NCI-H2081 (cell line): ENCODE measurements at places on chromosomes 1 and 21.

DNA sequence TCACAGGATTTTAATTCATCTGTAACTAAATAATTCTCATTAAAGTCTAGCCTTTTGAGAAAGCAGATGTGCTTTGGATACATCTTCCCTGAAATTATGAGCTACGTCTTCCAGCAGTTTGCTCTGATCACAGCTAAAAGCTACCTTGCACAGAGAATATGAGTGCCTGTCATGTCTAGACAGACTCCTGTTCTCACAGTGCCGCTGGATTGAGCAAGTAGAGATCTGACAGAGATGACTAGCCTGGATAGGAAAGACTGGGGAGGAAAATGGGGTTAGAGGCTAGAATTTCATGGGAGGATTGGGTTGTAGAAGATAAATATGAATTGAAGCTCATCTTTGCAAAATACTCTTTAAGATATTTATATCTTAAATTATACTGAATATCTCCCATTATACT is 24.1 kb downstream of the CEPT1 start:
- DNase-seq = no peak

- DNase-seq = no peak
Observed at GRCh38 chr21:35711661-35712060, 348.7 kb downstream of the SETD4 start.

DNA sequence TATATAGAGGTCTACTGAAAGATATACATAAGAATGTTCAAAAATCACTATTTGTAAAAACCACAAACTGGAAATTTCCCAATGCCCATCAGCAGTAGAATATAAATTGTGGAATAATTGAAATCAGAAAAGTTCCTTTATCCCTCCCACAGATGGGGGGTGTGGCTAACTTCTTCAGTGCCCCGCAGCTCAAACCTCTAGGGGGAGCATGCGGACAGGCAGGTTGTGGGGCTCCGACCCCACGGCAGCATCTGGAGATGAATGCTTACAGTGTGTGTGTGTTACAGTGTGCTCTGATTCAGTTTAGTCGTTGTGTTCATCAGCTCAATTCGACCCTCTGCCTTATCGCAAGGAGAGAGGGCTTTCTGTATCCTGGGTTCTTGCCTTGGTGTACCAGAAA is 262.1 kb upstream of the LRRC7 start:
- no peak for DNase-seq

DNA sequence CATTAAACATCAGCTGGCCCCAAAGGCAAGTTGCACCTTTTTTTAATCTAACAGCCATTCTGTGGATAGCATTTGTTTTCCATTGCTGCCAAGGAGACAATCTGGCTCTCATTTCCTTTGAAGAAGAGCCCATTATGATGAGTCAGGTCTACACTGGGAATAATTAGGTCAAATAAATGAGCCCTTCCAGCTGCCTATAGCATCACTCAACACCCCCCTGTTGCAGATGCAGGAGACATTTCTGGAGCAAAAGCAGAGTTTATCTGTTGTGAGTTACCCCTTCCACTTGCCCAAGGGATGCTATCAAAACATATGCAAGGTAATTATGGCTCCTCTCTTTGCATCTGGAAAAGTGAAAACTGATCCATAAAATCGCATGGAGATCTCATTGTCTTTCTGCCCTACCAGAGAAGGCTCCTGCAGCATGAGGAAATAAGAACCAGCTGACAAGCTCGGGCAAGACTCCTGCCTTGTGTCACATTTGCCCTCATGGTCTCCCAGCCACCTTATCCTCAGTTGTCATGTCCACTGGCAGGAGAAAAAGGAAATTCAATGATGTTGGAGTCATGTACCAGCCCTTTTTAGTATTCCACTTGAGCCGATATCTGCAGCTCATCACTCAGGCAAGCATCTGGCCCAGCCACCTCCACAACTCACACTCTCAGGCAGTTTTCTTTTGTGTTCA is 135.9 kb downstream of the SLC30A10 start:
- no peak for DNase-seq

GRCh38 chr1:204046346-204046745 is 26.6 kb upstream of the SOX13 start:
- no peak for DNase-seq

DNA sequence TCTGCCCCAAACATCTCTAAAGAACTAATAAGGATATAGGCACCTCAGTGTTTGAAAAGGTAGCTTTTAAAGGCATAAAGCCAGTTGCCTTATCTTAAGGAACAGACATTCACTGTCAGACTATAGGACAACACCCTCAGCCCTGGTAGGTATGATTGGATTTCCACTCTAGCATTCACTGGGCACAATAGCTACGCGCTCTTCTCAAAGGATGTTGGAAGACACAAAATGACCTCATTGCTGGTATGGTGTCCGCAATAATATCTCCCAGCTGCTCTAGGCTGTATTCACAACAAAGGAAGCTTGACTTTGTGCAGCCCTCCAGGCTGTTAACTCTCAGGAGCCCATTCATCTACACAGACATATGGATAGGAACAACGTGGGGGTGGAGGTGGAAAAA is 119.4 kb upstream of the CXADR start:
- DNase-seq = peak; percentile 43

- DNase-seq = no peak
Observed at GRCh38 chr1:233627376-233627775, 13.5 kb downstream of the KCNK1 start.

DNA sequence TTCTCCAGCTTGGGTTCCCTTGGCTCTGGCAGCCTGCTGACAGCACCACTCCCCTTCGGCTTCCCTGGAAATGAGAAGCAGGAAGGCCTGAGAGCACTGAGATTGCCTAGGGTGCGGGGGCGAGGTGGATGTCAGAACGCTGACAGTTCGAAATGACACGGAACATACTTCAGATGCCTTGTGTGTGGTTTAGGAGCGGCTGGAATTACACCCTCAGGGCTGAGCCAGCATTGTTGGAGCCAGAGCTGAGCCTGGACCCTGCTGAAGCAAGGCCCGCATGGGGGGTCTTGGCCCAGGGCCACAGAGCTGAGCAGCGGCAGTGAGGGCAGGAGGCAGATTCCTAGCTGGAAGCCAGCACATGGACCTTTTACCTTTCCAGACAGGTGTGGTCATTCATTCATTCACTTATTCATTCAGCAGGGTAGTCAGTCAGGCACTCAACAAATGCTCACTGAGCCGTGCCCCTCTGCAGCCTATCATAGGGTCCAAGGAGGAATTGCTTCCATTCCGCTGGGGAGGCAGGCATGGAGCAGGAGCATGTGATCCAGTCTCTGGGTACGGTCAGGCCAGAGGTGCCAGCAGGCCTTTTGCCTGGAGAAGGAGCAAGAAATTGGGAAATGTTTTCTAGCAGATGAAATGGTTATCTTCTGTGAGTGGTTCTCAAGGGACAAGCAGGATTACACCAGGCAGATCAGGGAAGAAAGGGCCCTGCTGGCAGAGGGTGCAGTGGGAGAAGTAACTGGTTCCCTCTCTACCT is 6.6 kb upstream of the FOXE3 start:
- no peak for DNase-seq

- no peak for DNase-seq
Observed at GRCh38 chr1:243363832-243364231, 108.0 kb downstream of the SDCCAG8 start.

DNA sequence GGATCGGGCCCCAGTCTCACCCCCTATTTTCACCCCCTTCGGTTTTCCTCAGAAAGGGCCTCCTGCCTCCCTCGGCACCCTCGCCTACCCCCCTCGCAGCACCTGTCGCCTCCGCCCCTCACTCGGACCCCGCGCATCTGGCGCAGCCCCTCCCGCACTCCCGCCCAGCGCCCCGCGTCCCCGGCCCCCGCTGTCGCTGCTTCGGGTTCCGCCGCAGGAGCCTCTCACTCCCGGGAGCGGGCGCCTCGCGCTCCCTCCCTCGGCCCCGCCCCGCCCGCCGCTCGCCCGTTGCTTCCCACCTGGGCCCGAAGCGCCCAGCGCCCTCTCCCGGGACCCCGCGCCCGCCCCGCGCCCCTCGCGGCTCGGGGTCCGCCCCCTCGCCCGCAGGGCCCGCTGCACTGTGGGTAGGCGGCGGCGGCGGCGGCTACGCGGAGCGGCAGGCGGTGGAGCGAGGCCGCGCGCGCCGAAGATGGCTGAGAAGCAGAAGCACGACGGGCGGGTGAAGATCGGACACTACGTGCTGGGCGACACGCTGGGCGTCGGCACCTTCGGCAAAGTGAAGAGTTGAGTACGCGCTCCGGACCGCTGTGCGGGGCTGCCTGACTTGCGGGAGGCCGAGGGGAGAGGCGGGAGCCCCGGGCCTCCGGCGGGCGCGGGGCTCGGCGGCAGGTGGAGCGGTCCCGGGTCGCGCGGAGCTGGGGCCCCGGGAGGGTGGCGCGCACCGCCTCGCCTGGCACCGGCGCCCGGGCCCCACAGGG is at the start of gene PRKAA2:
Gene PRKAA2 (plus strand): TSS at position 396 of the 758 bp plus-strand sequence. CDS start 74 bp downstream, at position 470.
- DNase-seq = peak; percentile 49

GRCh38 chr1:20367626-20368025 is 77.0 kb downstream of the VWA5B1 start:
- no peak for DNase-seq

DNA sequence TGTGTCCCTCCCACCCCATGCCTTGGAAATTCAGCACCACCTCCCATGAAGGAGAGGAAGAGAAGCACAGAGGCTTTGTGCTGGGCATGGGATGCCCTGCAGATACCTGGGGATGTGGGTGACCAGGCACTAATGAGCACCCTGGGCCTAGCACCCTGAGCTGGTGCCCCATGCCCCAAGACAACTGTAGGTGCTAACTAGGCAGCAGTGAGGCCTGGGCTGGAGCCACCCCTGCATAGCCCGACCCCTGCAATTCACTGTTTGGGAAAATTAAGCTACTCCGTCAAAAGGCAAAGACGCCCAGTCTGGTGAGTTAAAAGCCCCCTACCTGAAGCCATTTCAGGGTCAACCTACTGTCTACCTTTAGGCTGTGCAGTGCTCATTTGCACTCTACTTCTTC is 5.4 kb downstream of the KCNA2 start:
- DNase-seq = no peak

DNA sequence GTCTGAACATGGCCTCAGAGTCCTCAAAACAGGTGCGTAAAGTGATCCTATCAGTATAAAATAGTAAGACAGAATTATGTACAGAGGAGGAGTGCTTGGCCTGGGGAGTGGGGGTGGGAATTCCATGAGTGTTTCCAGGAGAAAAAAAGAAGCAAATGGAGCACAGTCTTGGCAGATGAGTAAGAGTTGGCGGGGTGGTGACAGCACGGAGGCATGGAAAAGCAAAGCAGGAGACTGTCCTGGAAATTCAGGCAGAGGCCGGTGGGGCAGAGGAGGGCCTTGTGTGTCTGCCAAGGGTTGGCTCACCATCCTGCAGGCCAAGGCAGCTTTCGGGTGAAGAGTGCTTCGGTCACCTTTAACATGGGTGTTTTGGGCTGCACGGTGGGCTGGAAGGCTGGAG is 63.4 kb downstream of the OPTC start:
- no peak for DNase-seq

- DNase-seq = no peak
Observed at GRCh38 chr1:239943761-239944160, 147.9 kb upstream of the FMN2 start.

GRCh38 chr1:42096554-42096953 is 56.7 kb upstream of the GUCA2B start:
- no peak for DNase-seq

GRCh38 chr21:37207441-37208009 is 59.6 kb downstream of the VPS26C start:
- DNase-seq = no peak
